ENCODE measurements at places on chromosomes 7 and 10. TPM values are rescaled to one million over a fixed set of nuclear protein-coding genes. Genes with fewer than 3 reads are reported as not detected.

Gene NACAD
- 0.66 TPM for total RNA-seq

Gene IGFBP3
- 11.4 TPM for total RNA-seq

Gene CACNB2
- total RNA-seq = not detected

Gene LIPJ
- total RNA-seq = not detected

Gene SUGCT
- 1.8 TPM for total RNA-seq

Gene AMZ1
- total RNA-seq = not detected

Gene TMEM270
- not detected for total RNA-seq

Gene COL26A1
- not detected for total RNA-seq

Gene TBRG4
- total RNA-seq = 69.2 TPM

Gene HOXA2
- total RNA-seq = 2.2 TPM

Gene SAP25
- total RNA-seq = not detected

Gene UBN2
- total RNA-seq = 11.3 TPM

Gene GIMAP2
- 44.8 TPM for total RNA-seq

Gene EVX1
- not detected for total RNA-seq

Gene TMEM178B
- total RNA-seq = not detected

Gene CTTNBP2
- not detected for total RNA-seq

Gene GET4
- 26.5 TPM for total RNA-seq

Gene UBTD1
- total RNA-seq = 38.1 TPM

Gene SMO
- total RNA-seq = 3.1 TPM

Gene SLC18A2
- under 0.01 TPM for total RNA-seq

Gene CPA2
- total RNA-seq = not detected

Gene SMKR1
- 0.13 TPM for total RNA-seq

Gene CCL24
- 0.53 TPM for total RNA-seq

Gene CBX3
- total RNA-seq = 266 TPM

Gene HHEX
- total RNA-seq = 78.8 TPM

Gene GOLGA7B
- total RNA-seq = not detected

Gene DEPP1
- 230 TPM for total RNA-seq

Gene ATOH7
- not detected for total RNA-seq
